Cardiac muscle cell (in vitro differentiated cells and primary cell): ENCODE measurements at places on chromosomes 1 and 21. TPM values are rescaled to one million over a fixed set of nuclear protein-coding genes. Genes with fewer than 3 reads are reported as not detected.

GRCh38 chr1:57672346-57673140, 248.7 kb upstream of the DAB1 start:
- no peak for DNase-seq

- DNase-seq: no peak
Measured at GRCh38 chr1:23977854-23978191, 2.3 kb downstream of the SRSF10 start.

DNA sequence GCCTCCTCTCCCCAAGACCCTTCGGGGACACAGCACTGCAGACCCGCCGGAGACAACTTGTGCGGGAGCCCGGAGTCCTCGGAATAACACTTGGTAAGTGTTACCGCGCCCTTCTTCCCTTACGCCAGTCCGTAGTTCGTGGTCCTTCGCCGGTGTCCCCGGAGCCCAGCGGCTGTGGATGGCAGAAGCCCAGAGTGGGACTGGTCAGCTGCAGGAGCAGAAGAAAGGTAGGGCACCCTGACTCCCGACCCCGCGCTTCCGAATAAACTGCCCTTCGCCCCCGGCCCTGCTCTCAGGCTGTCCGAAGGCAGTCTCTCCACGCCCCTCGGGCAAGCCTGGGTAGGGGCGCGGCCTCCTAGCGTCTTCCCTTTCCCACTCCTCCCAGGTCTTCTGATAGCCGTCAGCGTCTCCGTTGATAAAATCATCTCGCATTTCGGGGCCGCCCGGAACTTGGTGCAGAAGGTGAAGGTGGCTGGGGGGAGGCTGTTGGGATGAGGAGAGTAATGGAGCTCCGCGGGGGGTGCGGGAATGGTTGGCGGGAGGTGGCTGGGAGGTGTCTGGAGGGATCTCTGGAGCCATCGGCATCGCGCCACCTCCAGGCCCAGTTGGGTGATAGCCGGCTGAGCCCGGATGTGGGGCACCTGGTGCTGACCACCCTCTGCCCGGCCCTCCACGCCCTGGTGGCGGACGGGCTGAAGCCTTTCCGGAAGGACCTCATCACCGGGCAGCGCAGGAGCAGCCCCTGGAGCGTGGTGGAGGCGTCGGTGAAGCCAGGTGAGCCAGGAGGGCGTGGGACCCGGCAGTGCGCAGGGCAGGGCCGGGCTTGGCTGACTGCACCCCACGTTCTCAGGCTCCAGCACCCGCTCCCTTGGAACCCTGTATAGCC, 4.3 kb downstream of the RUSC1 start:
- DNase-seq: peak; percentile 67

GRCh38 chr21:31922881-31923280, 50.1 kb downstream of the HUNK start:
- DNase-seq: no peak

Gene S100A12
- not detected in 2 replicates for total RNA-seq

- DNase-seq: no peak
Measured at GRCh38 chr21:45464309-45464708, 59.3 kb downstream of the COL18A1 start.

- DNase-seq: peak; percentile 59
Measured at GRCh38 chr1:114353262-114353661, 157.7 kb downstream of the TRIM33 start.

- DNase-seq: peak; percentile 83
Measured at GRCh38 chr1:154736841-154737240, 128.9 kb upstream of the ADAR start.

DNA sequence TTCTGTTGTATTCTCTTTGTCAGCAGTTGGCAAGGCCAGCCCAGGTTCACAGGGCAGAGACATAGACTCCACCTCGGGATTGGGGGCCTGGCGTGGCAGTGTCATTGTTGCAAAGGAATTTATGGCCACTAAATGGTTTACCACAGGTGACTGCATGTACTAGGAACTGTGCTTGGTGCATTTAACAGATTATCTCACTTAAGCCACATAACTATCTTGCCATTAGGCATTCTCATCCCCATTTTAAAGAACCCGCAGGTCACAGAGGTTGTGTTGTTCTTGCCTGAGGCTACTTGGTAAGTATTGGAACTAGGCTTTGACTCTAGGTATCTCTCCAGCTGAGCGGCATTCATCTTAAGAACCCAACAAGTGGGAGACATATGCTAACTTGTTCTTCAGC, 9.7 kb downstream of the TLCD4 start:
- no peak for DNase-seq

GRCh38 chr1:230266456-230266855, 159.7 kb downstream of the PGBD5 start:
- DNase-seq: no peak

- DNase-seq: no peak
Measured at GRCh38 chr1:45925728-45926287, 122.4 kb downstream of the MAST2 start.

GRCh38 chr1:10678852-10679251, 117.6 kb downstream of the CASZ1 start:
- no peak for DNase-seq

GRCh38 chr21:36965720-36966065, 776 bp downstream of the HLCS start:
- DNase-seq: no peak

- no peak for DNase-seq
Measured at GRCh38 chr1:97209381-97209957, 487.9 kb downstream of the PTBP2 start.
